Natural killer cell treated with Interleukin-12 subunit alpha and Interleukin-12 subunit beta and Interleukin-15 and Interleukin-18, amount 100 ng/mL, for 72 hours (primary cell): ENCODE measurements at places on chromosomes 2 and 18.

GRCh38 chr18:67104700-67105284, 411.7 kb downstream of the DSEL start:
- no peak for DNase-seq

DNA sequence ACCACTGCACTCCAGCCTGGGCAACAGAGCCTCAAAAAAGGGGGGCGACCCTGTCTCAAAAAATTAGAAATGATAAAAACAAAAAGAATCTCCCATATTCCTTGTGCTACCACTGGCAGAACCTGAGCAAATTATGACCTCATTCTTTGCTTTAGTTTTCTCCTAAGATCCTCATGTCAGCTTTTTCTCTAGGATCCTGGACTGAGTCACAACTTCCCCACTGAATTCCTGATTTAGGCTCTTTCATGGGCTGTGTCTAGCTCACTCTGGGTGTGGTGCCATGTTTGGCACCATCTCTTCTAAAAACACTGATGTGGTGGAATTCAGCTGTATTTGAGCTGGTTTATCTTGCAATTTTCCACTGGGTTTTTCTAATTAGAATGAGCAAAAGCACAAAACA, 37.1 kb downstream of the EXOC6B start:
- no peak for DNase-seq

GRCh38 chr2:181957668-181958067, 28.0 kb upstream of the PPP1R1C start:
- no peak for DNase-seq

DNA sequence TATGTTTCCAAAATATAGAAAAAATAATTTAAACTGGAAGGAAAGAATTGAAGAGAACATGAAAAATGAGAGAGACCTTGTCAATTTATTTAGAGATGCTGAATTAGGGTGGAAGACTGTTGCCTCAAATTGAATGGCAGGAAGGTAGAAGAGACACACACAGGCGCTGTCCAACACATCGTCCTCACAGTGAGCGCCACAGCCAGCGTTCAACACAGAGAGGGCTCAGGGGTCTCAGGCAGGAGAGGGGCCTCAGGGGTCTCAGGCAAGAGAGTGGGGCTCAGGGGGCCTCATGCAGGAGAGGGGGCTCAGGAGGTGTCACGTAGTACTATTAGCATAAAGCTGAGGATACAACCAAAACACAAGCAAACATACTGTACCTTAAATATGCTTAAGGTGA, 65.7 kb downstream of the TMEM18 start:
- no peak for DNase-seq

- DNase-seq, result no peak
Observed at GRCh38 chr2:205337274-205337673, 345.0 kb upstream of the NRP2 start.

DNA sequence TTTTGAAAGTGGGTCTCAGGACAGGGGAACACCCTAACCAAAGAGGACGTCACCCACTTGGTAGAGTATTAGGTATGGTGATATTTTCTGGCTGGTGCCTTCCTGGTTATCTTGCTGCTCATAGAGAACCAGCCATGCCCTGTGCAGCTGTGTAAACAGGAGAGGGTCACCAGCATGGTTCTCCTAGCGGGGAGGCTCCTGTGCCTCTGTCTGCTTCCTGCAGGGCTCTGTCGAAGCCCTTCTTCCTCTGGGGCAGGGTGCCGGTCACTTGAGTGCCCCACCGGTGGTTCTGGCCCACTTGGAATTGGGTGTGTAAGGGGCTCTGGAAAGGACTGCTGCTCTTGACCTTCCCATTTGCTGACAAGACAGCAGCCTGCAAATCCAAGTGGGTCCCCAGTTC, 131.6 kb upstream of the MSH6 start:
- DNase-seq, result no peak

- no peak for DNase-seq
Observed at GRCh38 chr2:193695367-193695766, 1500.6 kb upstream of the TMEFF2 start.

- no peak for DNase-seq
Observed at GRCh38 chr2:182540252-182540651, 113.4 kb upstream of the PDE1A start.

- no peak for DNase-seq
Observed at GRCh38 chr18:11669271-11669947, 19.7 kb upstream of the GNAL start.

DNA sequence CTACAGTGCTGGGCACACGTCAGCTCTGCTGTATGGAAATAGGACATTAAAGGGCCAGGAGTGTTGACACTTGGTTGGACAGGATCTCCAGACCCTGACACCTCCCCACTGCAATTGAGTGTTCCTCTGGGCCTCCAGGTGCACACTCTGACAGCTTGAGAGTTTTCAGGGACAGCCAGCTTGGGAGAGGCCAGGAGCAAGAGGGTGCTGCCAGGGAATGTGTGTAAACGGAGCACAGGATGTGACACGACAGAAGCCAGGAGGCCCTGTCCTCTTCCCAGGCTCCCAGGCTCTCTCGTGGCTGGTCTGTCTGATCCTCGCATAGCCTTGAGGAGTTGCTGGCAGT, 318.1 kb upstream of the HS6ST1 start:
- DNase-seq, result no peak

DNA sequence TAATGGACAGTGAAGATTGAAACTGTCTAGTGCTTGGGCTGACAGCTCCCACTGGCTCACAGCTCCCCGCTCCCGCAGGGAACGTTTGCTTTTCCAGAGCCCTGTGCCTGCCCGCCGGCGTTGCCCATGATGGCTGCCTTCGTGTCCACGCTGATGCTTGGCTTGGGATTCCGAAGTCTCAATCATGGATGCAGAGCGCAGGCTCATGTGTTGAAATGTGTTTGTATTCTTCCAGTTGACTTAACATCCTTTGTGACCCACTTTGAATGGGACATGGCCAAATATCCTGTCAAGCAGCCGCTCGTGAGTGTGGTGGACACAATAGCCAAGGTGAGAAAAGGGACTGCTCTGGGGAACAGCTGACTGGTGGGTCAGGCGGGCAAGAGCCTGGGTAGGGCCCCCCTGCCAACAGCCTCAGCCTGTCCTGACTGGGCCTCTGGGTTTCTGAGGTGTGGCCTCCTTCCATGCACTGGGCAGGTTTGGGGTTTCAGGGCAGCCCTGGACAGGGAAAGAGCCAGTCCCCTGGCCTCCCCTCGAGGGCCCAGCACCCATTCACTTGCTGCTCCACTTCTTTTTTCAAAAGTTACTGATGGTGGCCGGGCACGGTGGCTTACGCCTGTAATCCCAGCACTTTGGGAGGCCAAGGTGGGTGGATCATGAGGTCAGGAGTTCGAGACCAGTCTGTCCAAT, 42.8 kb downstream of the ATP6V1C2 start:
- no peak for DNase-seq

GRCh38 chr2:197232010-197232409, 78.6 kb downstream of the ANKRD44 start:
- DNase-seq, result no peak

GRCh38 chr2:150811259-150811855, 323.9 kb upstream of the RND3 start:
- DNase-seq, result no peak

DNA sequence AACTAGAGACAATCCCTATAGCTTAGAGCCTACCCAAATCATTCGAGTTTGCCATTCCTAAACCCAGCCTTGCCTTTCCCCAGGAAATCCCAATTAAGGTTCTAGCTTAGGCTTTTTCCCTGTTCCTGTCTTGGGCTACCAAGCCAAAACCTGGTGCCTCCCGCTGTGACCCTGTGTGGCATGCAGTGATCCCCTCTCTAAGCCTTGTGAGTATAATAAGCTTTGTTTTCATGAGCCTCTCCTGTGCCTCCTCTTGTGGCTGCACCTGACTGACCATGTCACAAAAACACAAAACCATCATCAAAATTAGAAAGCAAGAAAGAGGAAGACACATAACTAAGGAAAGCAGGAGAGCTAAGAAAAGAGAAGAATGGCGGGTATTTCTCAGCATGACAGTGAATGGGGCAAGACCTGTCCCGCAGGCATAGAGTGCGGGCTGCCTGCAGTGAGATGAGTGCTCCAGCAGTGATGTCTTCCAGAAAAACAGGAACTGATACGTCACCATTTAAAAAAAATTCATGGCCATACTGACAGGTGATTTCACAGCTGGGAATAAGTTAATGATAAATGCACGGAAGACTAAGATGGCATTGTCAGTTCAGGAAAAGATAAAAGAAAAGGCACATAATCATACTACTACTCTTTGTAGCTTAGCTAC, 9.2 kb upstream of the PAIP2B start:
- DNase-seq, result no peak

DNA sequence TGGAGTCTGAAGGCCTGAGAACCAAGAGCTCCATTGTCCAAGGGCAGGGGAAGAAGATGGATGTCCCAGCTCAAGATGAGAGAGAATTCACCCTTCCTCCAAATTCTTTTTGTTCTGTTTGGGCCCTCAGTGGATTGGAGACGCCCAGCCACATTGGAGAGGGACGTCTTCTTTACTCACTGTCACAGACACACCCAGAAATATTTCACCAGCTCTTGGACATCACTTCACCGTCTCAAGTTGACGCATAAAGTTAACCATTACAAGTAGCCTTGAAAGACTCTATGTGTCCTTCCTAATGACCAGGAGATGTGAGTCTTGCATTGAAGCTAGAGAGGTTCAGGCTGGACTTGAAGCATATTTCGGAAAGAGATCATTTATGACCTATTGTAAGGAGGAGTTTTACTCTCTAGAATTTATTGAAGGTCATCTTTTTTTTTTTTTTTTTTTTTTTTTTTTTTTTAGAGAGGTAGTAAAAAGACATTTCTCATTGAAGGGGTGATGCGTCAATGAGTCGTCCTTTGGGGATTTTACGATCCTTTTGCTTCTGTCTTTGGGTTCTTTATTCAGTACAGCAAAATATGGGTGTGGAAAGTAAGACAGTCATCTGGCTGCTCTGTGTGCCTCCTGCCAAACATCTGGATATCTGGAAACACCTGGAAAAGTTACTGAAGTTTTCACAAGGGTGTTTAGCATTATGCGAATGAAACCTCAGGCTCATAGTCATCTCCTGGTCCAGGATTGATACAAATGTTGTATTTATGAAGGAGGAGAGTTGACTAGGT, 118.1 kb downstream of the PRPF40A start:
- DNase-seq, result no peak

- DNase-seq, result no peak
Observed at GRCh38 chr2:168286535-168286934, 39.1 kb upstream of the STK39 start.

- DNase-seq, result peak; percentile 20
Observed at GRCh38 chr2:218020281-218020680, 17.5 kb upstream of the TNS1 start.

DNA sequence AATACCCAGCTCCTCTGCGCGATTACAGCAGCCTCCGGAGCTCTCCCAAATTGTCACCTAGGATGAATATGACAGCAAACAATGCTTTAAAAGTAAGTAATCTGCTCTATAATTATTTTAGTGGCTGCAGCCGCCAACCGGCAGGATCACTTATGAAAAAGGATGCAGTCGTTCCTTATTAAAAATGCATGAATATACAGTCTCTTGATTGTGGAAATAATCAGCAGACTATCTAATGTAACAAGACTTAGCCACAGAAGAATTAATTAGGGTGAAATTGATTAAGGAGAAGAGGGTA, 71.8 kb upstream of the STPG4 start:
- DNase-seq, result no peak

- DNase-seq, result no peak
Observed at GRCh38 chr2:202035941-202036372, 2.3 kb downstream of the FZD7 start.

GRCh38 chr2:106963156-106963555, 77.2 kb upstream of the ST6GAL2 start:
- no peak for DNase-seq

- DNase-seq, result no peak
Observed at GRCh38 chr2:56230156-56230555, 46.4 kb downstream of the CCDC85A start.

GRCh38 chr2:216220976-216221375, 111.8 kb downstream of the XRCC5 start:
- DNase-seq, result no peak

DNA sequence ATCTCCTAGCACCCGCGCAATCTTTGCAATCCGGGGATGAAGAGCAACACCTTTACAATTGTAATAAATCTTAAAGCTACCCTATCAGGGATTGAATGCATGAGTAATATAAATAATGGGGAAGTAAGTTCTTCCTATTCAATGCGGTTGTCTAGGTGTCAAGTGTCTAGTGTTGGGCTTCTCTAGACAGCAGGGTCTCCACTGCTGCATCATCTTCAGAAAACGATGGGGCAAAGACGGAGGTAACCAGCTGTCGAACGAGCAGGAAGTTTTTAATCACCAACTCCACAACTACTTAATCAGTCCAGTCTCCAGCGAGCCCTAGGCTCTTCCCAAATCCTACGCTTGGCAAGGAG, 573 bp downstream of the STAM2 start:
- DNase-seq, result no peak

DNA sequence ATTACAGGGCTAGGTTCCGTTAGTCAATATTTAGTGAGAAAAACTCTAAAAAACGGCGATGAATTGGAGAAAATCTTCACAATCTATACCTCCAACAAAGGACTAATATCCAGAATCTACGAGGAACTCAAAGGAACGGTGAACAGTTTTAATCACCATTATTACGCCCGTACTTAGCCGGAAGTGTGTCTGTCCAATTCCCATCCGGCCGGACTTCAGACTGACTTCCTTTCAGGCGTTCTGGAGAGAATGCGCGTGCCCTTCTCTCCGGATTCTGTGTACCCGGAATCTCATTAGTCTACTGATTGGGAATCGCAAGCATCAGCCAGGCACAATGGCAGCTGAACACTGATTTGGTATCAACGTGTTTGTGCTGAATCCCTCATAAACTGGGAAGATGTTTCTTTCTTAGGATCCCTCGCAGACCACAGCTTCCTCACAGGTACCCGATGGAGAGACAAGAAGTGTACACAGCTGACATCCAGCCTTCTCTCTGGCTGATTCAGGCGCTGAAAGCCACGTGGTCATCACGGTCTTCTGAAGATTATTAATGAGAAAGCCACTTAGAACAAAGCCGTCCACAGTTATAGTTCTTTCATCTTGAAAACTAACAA, 239.9 kb downstream of the ZNF516 start:
- DNase-seq, result no peak

- no peak for DNase-seq
Observed at GRCh38 chr2:69796174-69796573, 33.3 kb upstream of the GMCL1 start.

GRCh38 chr2:199428291-199428690, 29.4 kb downstream of the SATB2 start:
- no peak for DNase-seq

GRCh38 chr2:236824836-236825235, 255.2 kb downstream of the ACKR3 start:
- DNase-seq, result no peak

DNA sequence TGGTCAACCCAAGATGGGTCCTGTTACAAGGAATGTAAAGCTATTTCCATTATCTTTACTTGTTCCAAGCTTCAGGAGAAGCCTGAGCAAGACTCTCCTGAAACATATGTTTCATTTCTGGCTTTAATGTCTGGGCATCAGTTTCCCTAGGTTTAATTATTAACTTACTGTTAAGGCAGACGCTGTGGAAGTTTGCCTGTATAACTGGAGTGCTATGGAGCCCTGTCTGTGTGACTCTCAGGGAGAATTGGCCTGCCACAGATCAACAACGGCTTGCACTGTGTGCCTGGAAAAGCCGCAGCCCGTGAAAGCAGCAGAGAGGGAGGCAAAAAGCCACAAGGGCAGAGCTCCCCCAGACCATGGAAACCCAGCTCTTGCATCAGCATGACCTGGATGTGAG, 22.1 kb upstream of the LONRF2 start:
- DNase-seq, result no peak

- no peak for DNase-seq
Observed at GRCh38 chr18:13240060-13240725, 21.6 kb downstream of the LDLRAD4 start.

- no peak for DNase-seq
Observed at GRCh38 chr2:47334356-47335136, 68.4 kb upstream of the MSH2 start.
